ENCODE measurements at places on chromosomes 5 and 9. TPM values are rescaled to one million over a fixed set of nuclear protein-coding genes. Genes with fewer than 3 reads are reported as not detected.
A peak's percentile ranks its signal among the peaks of the same experiment; 100 is the strongest.

- no peaks in the 10 kb centered on the region for H3K36me3 ChIP-seq
- no peak overlapping the region for H3K27ac ChIP-seq
- no peaks in the 10 kb centered on the region for H3K4me1 ChIP-seq
- H3K4me3 ChIP-seq = no peak overlapping the region
Observed at GRCh38 chr5:15550502-15551112, 50.6 kb downstream of the FBXL7 start.

CLINT1 gene
- total RNA-seq = 102 TPM

- no peak for DNase-seq
- H3K27ac ChIP-seq = no peak overlapping the region
- H3K36me3 ChIP-seq = peaks cover 2% of the 10 kb centered on the region
Observed at GRCh38 chr5:111776913-111777781, 20.2 kb upstream of the NREP start.

- no peak for DNase-seq
- no peak overlapping the region for H3K27ac ChIP-seq
- H3K27me3 ChIP-seq = peaks cover 34% of the 10 kb centered on the region
- no peak overlapping the region for H3K4me3 ChIP-seq
- peaks cover 4% of the 10 kb centered on the region for H3K36me3 ChIP-seq
Observed at GRCh38 chr5:150077060-150077459, 9.3 kb downstream of the CSF1R start.

FOXD4L4 gene
- total RNA-seq = 0.15 TPM

DNA sequence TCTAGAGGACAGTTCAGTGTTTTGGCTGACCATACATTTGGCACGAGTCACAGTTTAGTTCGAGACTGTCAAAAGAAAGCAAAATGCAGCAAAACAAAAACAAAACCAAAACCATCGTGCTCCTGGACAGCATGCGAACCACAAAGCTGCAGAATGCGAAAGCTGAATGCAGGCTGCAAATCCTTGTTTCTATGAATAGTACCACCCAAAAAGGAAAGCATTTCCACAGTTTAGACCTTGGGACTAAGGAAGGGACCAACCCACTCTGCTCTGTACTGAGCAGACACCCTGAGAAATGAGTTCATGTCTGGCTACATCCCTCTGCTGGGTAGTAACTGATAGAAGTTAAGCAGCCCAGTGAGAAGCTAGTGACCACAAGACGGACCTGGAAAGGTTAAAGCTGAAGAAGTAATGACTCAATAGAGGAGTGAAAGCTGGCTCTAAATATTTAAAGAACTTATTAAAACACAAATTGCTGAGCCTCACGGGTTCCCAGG lies 3.9 kb downstream of the GCNT4 start:
- peaks cover 4% of the 10 kb centered on the region for H3K36me3 ChIP-seq
- H3K4me3 ChIP-seq = peak overlapping the region; percentile 55
- H3K27me3 ChIP-seq = peaks cover 23% of the 10 kb centered on the region
- no peak for DNase-seq
- no peak overlapping the region for H3K27ac ChIP-seq
- peaks cover 55% of the 10 kb centered on the region for H3K4me1 ChIP-seq

- no peaks in the 10 kb centered on the region for H3K4me1 ChIP-seq
- no peak overlapping the region for H3K4me3 ChIP-seq
- H3K36me3 ChIP-seq = no peaks in the 10 kb centered on the region
- DNase-seq = no peak
- H3K27ac ChIP-seq = no peak overlapping the region
- H3K27me3 ChIP-seq = peaks cover 6% of the 10 kb centered on the region
Observed at GRCh38 chr9:115170358-115171073, 52.6 kb upstream of the TNC start.

DNA sequence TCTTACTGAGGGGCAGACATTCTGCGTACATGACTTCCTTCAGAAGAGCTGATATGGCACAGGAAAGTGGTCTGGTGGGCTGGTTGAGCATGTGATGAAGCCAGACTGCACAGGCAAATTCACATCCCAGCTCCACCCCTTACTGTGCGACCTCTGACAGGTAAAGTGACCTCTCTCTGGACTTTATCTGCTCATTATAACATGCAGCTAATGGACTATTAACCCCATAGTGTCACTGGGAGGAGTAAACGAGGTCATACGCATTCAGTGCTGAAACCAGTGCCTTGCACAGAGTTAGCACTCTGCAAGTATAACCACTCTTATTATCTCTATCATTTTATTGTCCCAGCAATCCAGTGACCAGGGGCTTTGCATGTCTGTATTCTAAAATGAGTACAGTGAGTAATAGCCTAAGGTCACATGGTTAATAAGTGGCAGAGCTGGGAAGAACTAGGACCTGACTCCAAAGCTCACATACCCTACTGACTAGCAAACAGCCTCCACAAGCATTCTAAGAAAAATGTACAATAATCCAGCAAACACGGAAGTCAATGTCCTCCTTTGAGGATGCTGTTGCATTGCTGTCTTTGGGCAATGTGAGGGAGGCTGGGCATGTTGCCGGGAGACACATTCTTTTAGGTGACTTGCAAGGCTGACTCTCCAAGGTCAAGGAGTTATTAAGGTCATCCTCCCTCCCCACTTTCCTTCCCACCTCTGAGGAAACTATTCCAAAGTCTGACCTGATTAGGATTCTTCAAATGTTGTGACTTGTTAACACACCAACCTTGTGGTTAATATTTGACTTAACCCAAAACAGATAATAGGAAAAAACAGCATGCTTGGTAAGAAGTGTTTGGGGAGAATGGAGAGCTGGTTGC lies 19.0 kb downstream of the GLRX start:
- no peak overlapping the region for H3K4me3 ChIP-seq
- H3K36me3 ChIP-seq = no peaks in the 10 kb centered on the region
- DNase-seq = no peak
- peaks cover 11% of the 10 kb centered on the region for H3K4me1 ChIP-seq
- H3K27me3 ChIP-seq = no peaks in the 10 kb centered on the region
- no peak overlapping the region for H3K27ac ChIP-seq

DNA sequence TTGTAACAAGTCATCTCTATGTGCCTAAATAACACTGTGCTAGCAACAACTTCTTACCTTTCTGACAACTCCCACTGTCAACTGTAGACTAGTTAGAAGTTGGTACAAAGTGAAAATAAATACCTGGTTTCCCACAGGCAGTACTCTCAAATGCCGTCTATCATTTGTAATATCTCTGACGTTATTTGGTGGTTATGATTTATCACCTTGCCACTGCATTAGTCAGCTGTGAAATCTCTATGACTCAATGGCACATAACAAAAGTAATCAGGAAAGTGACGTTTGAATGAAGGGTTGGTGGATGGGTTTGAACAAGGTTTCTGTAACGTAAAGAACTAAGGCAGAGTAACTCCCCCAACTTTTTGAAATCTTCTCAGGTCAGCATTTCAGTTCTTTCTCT lies 592.3 kb downstream of the MAT2B start:
- no peak overlapping the region for H3K27ac ChIP-seq
- H3K4me3 ChIP-seq = no peak overlapping the region
- DNase-seq = no peak
- no peaks in the 10 kb centered on the region for H3K4me1 ChIP-seq
- H3K36me3 ChIP-seq = no peaks in the 10 kb centered on the region

GRCh38 chr5:75951716-75952115 lies 131.5 kb upstream of the SV2C start:
- no peak overlapping the region for H3K27ac ChIP-seq
- H3K4me1 ChIP-seq = no peaks in the 10 kb centered on the region
- no peak for DNase-seq
- no peaks in the 10 kb centered on the region for H3K36me3 ChIP-seq
- H3K4me3 ChIP-seq = no peak overlapping the region

DNA sequence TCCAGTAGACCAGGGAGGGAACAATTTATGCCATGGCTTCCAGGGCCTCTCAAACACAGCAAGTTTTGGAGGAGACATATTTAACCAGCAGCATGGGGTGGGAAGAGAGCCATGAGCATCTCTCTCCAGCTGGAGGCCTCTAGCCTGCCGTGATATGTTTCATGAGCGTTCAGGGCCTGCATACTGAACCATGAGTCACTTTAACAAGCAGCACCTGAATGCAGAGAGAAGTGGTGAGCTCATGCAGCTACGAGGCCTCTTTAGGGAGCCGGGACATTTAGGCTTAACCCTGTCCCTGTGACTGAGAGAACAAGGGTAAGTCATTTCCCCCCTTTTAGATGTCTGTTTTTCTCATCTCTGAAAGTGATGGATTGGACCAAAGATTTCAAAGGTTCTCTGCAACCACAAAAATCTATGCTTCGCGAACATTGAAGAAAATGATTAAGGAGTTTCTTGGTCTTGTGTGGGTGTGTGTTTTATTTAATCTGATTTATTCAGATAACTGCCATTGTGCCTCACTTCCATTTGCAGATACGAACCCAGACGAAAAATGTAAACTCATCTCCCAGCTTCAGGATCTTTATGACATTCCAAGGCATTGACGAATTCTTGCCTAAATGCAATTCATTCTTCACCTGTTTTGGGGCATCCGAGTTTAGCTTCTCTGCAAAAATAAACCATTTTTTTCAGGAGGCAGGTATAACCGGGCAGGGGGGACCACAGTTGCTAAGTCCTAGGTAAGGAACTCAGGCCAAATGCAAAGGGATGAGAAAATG lies 157.0 kb downstream of the GABBR2 start:
- no peak for DNase-seq
- H3K27me3 ChIP-seq = peaks cover 55% of the 10 kb centered on the region
- no peak overlapping the region for H3K4me3 ChIP-seq
- H3K4me1 ChIP-seq = peaks cover 2% of the 10 kb centered on the region

DNA sequence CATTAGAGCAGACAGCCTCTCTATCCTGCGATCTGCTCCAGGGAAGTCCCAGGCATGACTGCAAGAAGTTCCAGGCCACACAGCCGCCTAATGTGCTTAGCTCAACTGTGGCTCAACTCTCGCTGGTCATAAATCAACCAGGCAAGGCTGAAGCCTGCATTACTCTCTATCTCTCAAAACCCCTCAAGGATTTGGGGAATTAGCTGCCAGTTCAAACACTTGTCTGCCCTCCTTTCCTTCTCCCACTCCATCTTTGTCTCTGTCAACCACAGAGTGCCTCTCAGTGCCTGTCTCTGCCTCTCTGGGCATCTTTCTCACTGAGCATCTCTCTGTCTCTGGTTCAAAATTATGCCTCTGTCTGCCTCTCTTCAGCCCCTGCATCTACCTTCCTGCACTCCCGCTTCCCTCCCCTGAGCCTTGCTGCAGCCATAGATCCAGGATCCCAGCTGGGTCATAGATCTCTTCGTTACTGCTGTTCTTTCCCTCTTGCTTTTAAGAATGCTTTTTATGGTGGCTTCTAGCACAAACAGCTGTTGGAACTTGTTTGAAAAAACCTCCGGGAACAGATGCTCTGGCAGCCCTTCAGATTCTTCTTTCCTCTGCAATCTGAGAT lies 27.9 kb upstream of the GALNT10 start:
- H3K27ac ChIP-seq = no peak overlapping the region
- no peak overlapping the region for H3K4me3 ChIP-seq
- peaks cover 69% of the 10 kb centered on the region for H3K27me3 ChIP-seq
- H3K36me3 ChIP-seq = peaks cover 6% of the 10 kb centered on the region
- peaks cover 8% of the 10 kb centered on the region for H3K4me1 ChIP-seq
- no peak for DNase-seq

- no peak overlapping the region for H3K27ac ChIP-seq
- H3K4me3 ChIP-seq = no peak overlapping the region
- H3K4me1 ChIP-seq = peaks cover 4% of the 10 kb centered on the region
- no peaks in the 10 kb centered on the region for H3K36me3 ChIP-seq
- no peaks in the 10 kb centered on the region for H3K27me3 ChIP-seq
- no peak for DNase-seq
Observed at GRCh38 chr9:109912082-109912582, 132.1 kb downstream of the PALM2AKAP2 start.

SNCB gene
- total RNA-seq = not detected

- H3K27ac ChIP-seq = no peak overlapping the region
- H3K36me3 ChIP-seq = peaks cover 4% of the 10 kb centered on the region
- no peak overlapping the region for H3K4me3 ChIP-seq
- peaks cover 39% of the 10 kb centered on the region for H3K27me3 ChIP-seq
- no peak for DNase-seq
Observed at GRCh38 chr5:181176254-181176952, 28.6 kb downstream of the TRIM7 start.

DNA sequence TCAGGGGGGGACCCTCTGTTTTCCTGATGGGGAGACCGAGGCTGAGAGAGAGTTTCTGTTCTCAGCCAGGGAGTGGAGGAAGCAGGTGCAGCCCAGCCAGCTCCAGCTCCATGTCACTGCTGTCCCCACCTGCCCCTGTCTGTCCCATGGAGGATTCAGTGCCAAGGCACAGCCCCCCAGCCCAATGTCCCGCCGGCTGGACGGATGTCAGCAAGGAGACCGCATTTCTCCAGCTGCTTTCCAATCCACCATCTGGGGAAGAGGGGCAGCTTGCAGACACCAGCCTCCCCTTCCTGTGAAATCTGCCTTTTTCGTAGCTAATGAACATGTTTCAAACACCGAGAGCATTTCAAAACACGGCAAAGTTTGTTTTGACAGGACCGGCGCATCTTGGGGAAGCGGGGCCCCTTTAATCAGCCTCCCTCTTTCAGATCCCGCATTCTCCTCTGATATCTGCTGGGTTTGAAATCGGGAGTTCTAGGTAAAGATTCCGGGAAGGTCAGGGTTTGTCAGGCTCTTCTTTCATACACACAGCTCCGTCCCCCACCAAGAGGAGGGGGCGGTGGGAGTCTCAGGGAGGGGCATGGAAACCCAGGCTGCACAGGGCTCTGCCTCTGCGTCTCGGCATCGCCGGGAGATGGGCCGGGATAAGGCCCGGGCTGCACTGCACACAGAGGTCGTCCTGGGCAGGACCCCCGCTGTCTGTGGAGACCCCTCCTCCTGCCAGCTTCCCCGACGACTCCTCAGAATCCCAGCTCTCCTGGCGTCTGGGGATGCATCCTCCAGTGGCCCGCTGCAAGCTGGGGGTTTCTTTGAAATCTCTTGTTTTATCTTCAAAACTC lies 74.8 kb downstream of the NEK6 start:
- H3K36me3 ChIP-seq = no peaks in the 10 kb centered on the region
- H3K4me3 ChIP-seq = no peak overlapping the region
- H3K27ac ChIP-seq = no peak overlapping the region

DNA sequence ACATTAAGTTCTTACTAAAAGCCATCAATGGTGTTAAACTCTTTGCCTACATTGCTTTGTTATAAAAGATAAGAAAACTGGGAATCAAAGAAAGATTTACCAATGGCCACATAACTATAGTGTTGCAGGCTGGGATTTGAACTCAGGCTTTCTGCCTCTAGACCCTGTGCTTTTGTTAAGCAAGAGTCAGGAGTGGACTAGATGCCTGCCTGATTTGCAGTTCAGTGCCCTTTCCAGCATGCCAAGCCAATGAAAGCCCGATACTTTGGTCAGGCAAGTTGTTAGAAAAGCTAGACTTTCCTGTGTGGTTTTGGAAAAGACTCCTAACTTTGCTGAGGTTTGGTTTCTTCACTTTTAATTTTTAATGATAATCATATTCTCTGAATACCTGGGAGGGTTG lies 21.4 kb upstream of the AGXT2 start:
- H3K4me1 ChIP-seq = no peaks in the 10 kb centered on the region
- peaks cover 24% of the 10 kb centered on the region for H3K27me3 ChIP-seq
- H3K4me3 ChIP-seq = no peak overlapping the region
- DNase-seq = no peak
- H3K36me3 ChIP-seq = no peaks in the 10 kb centered on the region
- H3K27ac ChIP-seq = no peak overlapping the region

TBC1D2 gene
- total RNA-seq = 8.2 TPM

NR5A1 gene
- not detected for total RNA-seq

- peak overlapping the region; percentile 98 for H3K4me3 ChIP-seq
- peaks cover 2% of the 10 kb centered on the region for H3K36me3 ChIP-seq
- H3K27ac ChIP-seq = peak overlapping the region; percentile 93
- DNase-seq = peak; percentile 19
Observed at GRCh38 chr5:157744051-157745011, 819 bp downstream of the LSM11 start.

OR1Q1 gene
- 0.40 TPM for total RNA-seq

GRCh38 chr5:159752622-159753275 lies 163.5 kb upstream of the ADRA1B start:
- no peak overlapping the region for H3K27ac ChIP-seq
- H3K27me3 ChIP-seq = peaks cover 5% of the 10 kb centered on the region
- H3K4me3 ChIP-seq = no peak overlapping the region
- no peak for DNase-seq
- no peaks in the 10 kb centered on the region for H3K36me3 ChIP-seq

Data from T-helper 17 cell (primary cell).